NCI-H187 treated with DMSO at 0.1 percent for 48 hours (cell line): ENCODE measurements at places on chromosomes 4 and X.

DNA sequence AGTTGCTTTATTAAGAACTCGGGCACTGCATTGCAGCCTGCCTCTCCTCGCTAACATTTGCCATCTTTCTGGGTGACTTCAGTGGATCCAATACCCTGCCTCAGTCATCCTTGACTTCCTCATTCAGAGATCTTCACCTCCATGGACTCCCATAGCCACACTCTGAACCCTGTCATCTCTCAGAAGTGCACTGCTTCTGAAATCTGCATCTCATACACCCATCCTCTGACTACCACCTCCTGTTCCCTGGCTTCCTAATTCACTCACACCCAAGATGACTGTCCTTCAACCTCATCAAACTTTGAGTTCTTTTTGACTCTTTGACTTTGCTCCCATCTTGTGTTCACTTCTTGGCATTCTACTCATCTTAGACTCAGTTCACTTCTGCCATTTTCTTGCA, 25.3 kb upstream of the CYBB start:
- no peak for DNase-seq

- DNase-seq = no peak
Observed at GRCh38 chr4:85725721-85726170, 250.8 kb downstream of the ARHGAP24 start.

- DNase-seq = peak; percentile 53
Observed at GRCh38 chrX:13376857-13377549, 57.1 kb upstream of the ATXN3L start.

- no peak for DNase-seq
Observed at GRCh38 chr4:21982087-21982486, 33.5 kb upstream of the KCNIP4 start.

GRCh38 chr4:87451537-87451936, 29.2 kb downstream of the NUDT9 start:
- DNase-seq = no peak
